Stimulated activated effector memory CD8-positive, alpha-beta T cell treated with anti-CD3 and anti-CD28 coated beads, Interleukin-12 subunit alpha, Interleukin-12 subunit beta, amount 100 ng/mL, for 72 hours (primary cell): ENCODE measurements at places on chromosomes 4 and X.

DNA sequence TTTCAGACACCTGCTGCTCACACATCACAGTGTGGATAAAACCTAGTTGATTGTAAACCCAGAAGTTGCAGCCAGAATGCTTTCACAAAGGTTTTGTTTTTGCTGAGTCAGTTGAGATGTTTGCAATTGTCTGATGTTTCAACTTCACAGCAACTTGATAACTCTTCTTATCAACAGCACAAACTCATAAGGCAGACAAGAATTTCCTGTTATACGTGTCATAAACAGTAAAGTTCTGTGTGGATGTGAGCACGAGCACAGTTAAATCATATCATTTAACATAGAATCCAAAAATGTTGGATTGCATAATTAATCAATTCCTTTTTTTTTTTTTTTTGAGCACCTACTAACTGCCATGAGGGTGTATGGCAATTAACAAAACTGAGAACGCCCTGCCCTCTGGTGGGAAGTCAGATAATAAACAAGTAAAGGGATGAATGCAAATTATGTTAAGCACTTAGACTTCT, 512.2 kb downstream of the PDHA2 start:
- no peak for DNase-seq

DNA sequence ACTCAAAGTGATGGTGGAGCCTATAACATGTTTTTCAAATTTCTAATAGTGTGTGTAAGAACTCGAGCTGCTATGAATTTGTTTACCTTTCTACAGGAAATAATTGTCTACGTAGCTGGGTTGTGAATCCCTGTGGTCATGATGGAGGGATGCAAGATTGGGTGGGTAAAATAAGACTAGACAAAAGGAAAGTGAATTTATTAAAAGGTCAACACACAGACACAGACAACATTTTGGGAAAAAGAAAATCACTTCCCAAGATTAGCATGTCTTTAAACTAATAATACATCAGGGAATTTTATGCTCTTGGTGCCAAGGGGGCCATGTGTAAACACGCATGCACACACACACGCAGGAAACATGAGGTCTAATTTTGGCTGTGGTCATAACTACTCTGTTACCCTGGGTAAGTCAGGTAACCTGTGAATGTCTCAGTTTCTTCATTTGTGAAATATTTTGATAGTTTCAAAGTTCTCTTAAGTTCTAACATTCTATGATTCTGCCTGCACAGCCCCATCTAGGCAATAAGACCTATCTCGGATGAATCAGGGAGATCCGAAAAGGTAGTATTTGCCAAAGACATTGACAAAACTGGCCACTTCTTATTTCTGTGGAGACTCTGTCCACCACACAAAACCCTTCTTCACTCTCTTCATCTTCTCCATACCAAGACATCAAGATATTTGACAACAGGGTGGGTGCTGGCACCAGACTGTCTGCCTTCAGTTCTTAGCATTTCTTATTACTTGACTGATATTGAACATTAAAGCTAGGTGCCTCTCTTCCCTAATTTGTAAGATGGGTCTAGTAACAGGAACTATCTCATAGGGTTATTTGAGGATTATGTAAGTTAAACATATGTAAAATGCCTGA, 1.6 kb upstream of the UNC5C start:
- no peak for DNase-seq

DNA sequence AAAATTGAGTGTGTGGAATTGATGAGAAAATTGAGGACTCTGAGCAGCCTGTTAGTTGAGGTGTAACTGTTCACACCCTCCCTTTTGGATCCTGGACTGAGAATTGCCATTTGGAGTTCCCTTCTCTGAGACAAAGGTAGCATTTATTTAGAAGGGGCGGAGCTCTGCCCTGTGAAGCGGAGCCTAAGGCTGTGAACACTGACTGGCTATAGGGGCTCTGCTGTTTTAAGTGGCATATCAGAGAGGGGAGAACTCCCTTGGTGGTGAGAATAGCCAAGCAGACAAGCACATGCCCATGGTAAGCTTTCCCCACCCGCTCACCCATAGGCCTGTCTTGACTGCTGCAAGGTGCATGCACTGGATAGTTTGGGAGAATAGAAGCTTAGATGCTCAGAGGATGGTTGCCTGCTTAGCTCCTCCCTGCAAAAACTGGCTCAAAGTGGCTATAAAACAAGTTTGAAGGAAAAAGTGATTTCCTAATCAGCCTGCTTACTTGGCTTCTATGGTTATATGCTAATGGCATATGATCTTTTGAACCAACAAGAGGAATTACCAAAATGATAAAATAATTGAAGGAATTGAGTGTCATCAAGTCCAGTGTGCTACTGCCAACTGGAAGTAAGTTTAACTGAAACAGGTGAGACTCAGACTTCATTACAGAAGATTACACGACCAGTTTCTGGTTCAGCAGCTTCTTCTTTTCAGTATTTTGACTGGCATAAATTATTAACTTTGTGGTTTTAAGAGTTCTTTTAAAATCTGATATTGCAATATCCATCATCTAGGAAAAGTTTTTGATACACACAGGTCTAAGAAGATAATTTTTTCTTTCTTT, 108.4 kb downstream of the AFF1 start:
- no peak for DNase-seq

- DNase-seq: no peak
These were observed 48.1 kb downstream of the SMC1A start for GRCh38 chrX:53374222-53374820.

DNA sequence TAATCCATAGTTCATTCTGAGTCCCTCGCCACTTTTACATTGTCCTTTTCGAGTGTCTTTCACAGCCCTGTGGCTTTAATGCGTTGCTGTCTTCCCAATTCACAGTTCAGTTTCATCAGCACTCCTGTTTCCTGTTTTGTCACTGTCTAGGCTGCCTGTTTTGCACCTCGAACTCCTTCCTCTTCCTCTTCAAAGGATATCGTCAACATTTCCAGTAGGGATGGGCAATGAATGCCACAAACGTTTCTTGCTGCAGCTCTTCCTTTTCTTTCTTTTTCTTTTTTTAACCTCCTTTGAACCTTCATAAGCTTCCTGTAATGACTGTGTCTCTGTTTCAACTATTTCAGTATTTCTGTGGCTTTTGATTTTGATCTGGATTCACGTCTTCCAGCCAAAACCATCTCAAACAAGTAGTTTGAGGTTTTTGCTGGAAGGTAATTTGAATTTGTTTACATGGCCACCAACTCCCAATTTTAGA, 105.4 kb downstream of the ANXA3 start:
- DNase-seq: no peak

GRCh38 chr4:90357117-90357710, 230.0 kb downstream of the CCSER1 start:
- DNase-seq: no peak

GRCh38 chrX:40130207-40130606, 32.4 kb upstream of the BCOR start:
- no peak for DNase-seq

DNA sequence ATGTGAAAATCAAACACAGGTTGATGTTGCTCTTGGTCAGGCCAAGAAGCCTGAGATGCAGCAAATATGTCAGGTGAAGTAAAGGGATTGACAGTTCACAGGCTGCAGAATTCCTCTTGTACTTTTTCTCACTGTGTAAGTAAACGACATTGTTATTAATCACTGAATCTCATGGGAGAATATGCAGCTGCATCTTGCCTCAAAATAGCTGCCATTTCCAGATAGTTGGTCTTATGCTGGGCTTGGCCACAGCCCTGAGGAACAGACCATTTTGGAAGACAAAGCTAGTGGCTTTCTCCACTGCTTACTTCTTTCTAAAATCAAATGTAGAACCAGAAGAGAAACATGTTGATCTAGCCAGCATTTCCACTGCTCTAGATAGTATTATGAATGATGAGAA, 403.4 kb upstream of the NR3C2 start:
- no peak for DNase-seq

DNA sequence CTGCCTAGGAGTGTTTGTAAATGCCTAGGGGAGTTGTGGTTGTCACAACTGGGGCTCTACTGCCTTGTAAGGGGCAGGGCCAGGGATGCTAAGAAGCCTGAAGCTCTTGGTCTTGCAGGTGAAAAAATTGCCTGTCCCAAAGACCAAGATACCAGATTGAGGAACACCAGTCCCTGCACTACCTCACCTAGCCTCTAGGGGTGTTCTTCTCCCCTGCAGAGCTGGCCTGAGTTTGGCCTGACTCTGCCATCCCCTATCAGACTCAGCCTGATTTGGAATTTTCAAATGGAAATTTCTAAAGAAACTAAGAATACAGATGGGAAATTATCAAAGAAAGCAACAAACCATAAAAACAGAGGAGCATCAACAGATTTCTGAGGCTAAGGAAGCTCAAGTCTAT, 90.4 kb downstream of the ZC4H2 start:
- no peak for DNase-seq

- DNase-seq: no peak
These were observed 372.1 kb downstream of the BMPR1B start for GRCh38 chr4:95129821-95130311.

DNA sequence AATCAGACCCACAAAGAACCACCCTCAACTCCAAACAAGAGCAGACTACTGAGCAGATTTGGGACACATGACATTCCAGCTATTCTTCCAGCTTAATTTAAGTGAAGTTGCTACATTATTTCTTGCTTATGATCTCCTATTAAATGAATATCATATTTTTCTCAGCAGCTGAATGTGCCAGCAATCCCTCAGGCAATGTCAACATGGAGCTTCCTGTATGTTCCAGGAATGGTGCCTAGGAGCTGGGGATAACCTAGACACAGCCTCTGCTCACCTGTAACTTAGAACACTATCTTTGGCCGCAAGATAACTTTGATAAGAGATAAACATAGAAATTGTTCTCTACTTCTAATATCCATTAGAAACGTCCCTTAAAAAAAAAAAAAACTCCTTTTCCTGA, 274.4 kb upstream of the RASGEF1B start:
- no peak for DNase-seq

GRCh38 chr4:88445252-88445651, 11.7 kb upstream of the HERC5 start:
- DNase-seq: no peak
